ENCODE measurements at places on chromosomes 7 and 10. TPM values are rescaled to one million over a fixed set of nuclear protein-coding genes. Genes with fewer than 3 reads are reported as not detected.

DNA sequence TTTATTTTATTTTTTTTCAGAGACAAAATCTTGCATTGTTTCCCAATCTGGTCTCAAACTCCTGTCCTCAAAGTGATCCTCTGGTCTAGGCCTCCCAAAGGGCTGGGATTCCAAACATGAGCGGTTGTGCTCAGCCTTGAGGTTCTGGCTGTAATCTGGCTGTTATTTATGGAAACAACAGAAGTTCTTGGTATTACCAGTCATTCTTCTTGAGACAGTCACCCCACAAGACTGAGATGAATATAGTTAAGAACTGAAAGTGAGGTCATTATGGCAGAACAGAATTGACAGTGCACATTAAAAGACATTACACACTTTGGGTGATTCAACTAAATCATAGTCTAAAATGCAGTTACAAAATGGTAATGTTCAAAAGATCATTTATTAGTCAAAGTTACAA, 719.5 kb downstream of the ZWINT start:
- DNase-seq: no peak

DNA sequence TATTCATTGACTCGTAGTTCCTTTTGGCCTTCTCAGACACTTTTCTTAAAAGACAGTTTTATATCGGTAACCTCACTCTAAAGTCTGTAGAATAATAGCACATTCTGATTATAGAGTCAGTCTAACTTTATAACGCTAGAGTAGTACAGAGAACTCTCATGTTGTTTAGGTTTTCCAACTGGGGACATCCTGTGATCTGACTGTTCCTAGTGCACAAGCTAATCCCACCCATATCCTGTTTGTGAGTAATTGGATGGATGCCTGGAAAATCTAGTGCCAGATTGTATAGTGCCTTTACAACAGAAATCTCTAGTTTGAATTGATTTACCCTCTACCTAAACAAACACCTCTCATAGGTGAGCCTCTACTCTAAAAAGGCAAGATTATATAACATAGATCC, 107.4 kb downstream of the ZEB1 start:
- DNase-seq: no peak

DNA sequence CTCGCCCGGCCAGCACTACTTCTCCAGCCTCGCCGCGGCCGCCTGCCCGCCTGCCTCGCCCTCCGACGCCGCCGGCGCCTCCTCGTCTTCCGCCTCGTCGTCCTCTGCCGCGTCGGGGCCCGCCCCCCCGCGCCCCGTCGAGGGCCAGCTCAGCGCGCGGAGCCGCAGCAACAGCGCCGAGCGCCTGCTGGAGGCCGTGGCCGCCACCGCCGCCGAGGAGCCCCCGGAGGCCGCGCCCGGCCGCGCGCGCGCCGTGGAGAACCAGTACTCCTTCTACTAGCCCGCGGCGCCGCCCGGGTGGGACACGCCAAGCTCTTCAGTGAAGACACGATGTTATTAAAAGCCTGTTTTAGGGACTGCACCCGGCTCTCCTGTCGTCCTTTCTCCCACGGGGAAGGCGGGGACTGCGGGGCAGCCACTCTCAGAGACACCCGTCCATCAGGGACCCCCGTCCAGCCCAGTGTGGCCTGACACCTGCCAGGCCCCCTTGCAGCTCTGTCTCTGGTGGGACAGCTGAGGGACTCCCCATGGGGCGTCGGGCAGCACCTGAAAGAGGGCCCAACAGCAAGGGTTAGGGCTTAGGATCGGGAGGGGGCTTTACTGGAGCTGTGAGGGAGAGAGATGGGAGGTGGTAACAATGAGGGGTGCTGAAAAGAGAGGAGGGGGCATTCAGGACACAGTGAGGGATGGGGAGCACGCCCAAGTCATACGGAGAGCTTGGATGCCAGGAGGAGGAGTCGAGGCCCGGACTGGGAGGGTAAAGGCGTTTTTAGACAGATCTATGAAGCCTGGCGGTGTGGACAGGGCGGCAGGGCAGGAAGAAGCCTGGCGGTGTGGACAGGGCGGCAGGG, 34.7 kb downstream of the SPDYE6 start:
- no peak for DNase-seq

GRCh38 chr10:98402478-98402877, 12.5 kb downstream of the PYROXD2 start:
- no peak for DNase-seq

Gene MBL2
- not detected for total RNA-seq

- DNase-seq: no peak
Observed at GRCh38 chr10:34628174-34628796, 186.8 kb downstream of the PARD3 start.

DNA sequence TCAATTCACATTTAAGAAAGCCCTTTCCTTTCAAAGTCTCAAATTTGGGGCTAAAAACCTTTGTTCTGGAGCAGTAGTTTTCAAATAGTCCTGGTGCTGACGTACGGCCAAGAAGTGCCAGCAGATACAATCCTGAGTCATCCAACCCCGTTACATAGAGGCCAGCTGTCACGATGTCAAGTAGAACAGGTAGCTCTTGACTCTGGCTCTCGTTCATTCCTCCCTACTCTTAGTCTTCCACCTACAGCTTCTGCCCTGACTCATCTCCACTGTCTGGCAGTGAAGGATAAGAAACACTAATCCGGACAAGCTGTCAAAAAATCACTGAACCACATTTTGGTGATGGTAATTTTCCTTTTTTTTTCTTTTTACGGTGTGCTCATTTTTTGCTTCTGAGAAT, 132.4 kb upstream of the PTN start:
- DNase-seq: no peak

DNA sequence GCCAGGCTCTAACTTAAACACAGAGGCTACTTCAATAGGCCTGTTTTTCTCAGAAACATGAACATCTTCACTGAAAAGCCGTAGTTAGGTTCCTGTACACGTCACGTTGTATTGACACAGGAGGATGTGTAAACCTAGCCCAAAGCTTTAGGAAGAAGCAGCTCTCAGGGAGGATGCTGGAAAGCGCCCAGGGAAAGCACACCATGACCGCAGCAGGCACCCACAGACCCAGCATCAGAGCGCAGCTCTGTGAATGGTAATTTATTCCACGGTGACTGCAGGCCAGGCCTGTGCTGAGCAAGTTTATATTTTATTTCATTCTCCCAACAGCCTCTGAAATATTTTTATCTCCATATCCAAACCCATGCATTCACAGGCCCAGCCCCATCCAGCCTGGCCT, 51.1 kb downstream of the ASB13 start:
- no peak for DNase-seq

Gene FBXO24
- 0.70 TPM for total RNA-seq

DNA sequence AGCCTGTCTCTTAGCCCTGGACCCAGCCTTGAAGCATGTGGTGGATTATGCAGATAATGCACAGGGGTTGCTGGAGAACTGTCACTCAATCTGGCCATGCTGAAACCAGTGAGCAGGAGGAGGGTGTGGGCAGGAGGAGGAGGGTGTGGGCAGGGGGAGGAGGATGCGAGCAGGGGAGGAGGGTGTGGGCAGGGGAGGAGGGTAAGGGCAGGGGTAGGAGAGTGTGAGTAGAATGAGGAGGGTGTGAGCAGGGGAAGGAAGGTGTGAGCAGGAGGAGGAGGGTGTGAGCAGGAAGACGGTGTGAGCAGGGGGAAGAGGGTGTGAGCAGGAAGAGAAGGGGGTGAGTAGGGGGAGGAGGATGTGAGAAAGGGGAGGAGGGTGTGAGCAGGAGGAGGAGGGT, 18.8 kb downstream of the CAMK2B start:
- DNase-seq: no peak

- DNase-seq: no peak
Observed at GRCh38 chr7:1940863-1941262, 270.8 kb downstream of the ELFN1 start.

DNA sequence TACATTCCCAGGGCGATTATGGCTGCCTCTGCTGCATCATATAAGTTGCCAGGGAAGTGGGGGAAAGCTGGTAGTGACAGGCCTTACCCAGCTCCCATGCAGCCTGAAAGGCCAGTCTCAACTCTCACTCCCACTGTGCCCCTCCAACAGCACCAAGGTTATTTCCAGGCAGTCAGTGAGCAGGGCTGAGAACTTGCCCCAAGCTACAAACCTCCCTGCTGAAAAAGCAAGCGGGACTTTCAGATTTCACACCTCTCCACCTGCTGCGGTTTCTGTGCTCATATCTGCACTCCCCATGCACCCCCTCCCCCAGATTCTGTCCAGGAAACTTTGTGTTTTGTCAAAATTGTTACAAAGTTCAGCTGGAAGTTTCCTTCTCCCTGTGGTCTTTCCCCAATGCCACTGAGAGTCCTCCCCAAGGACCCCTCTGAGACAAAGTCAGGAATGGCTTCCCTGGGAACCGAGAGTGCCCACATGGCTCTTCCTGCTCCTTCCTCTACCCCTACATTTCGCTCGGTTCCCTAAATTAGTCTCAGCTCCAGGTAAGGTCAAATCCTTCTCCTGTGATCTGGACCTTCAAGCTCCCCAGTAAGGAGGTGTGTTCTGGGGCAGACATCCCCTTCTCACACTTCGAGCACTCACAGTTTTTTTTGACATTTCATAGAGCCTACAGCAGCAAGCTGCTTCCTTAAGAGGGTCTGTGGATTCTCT, 25.3 kb upstream of the WNT2 start:
- DNase-seq: no peak

All from T-helper 17 cell (primary cell).